Activated CD4-positive, alpha-beta T cell treated with anti-CD3 and anti-CD28 coated beads, Interleukin-2, Interleukin-4, amounts not matched to agents 100 ng/mL and 50 ng/mL, durations not matched to agents 16 hours and 8 hours (primary cell): ENCODE measurements at places on chromosomes 11 and 22.
A peak's percentile ranks its signal among the peaks of the same experiment; 100 is the strongest.

- no peak for DNase-seq
Observed at GRCh38 chr11:100978442-100978841, 151.2 kb downstream of the PGR start.

- DNase-seq: no peak
Observed at GRCh38 chr11:75105462-75105925, 8.8 kb upstream of the OR2AT4 start.

DNA sequence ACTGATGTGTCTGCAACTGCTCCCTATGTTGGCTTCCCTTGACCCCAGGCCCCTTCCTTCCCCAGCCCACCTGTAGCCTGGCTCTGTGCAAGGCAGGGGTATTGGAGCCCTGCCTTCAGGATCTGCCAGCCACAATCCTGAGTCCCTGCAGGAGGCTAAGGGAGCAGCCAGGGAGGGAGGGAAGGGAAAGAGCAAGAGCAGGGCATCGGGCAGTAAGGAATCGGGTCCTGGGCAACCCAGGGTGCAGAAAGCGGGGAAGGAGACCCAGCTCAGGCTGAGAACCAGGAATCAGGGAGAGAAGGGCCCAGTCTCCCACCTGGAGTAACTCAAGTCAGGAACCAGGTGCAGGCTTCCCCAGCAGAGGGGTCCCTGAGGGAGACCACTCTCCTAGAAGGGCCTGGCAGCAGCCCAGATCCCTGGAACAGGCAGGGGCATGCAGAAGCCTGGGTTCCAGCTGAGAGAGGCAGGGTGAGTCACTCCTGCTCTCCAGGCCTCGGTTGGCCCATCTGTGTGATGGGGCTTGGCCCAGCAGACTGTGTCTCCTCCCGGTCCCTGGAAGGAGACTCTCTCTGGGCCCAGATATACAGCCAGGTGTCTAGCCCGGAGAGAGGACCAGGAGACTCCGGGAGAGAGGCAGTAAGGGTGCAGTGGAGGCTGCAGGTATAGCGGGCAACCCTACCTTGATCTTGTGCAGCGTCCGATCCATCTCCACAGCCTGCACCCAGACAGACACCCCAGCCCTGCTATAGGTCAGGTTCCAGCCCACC is 13.4 kb downstream of the STARD10 start:
- no peak for DNase-seq

GRCh38 chr11:19284881-19285280 is 44.1 kb upstream of the E2F8 start:
- DNase-seq: no peak

DNA sequence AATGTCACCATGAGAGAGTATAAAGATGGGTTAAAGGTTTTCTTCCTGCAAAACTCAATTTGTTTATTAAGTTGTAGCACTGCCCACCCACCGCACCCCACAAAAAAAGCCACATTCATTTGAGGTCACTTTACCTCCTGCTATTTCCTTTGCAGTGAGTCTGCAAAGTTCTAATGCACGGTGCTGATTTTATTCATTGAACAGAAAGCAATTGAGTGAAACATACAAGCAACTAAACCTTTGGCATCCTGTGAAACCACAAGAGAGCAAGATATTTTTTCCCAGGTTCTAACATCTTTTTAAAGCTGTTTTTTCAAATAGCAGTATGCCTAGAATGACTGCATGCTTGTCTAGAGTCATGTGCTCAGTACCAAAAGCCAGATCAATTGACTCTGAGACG is 39.0 kb downstream of the RRAS2 start:
- DNase-seq: peak; percentile 67

GRCh38 chr11:134050541-134051383 is 18.1 kb upstream of the JAM3 start:
- DNase-seq: peak; percentile 72

GRCh38 chr11:122343210-122343609 is 227.2 kb upstream of the BLID start:
- DNase-seq: no peak

- no peak for DNase-seq
Observed at GRCh38 chr22:48889209-48889830, 938.4 kb downstream of the BRD1 start.

DNA sequence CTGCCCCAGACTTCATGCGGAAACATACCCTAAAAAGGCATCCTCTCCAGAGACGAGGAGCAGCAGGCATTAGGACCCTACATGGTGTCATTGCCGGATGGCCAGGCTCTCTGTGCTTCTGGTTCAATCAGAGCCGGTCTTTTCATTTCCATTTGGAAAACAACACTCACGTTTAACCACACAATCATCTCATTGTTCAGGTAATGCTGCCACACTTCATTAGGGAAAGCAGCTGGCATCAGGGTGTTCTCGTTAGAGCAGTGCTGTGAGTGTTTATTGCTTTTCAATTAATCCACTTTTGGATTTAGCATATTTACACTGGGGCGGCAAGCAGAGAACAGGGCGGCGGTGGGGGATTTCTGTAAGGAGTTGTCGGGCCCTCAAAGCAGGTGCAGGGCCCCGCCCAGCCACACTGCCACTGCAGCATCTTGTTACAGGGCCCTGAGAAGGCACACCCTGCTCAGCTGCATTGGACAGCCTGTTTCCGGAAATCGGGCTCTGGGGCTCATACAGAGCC is 338.6 kb downstream of the SHANK2 start:
- no peak for DNase-seq

- DNase-seq: no peak
Observed at GRCh38 chr11:106327134-106327533, 249.7 kb downstream of the AASDHPPT start.

- DNase-seq: no peak
Observed at GRCh38 chr22:37263966-37264887, 18.1 kb upstream of the CYTH4 start.

- DNase-seq: peak; percentile 57
Observed at GRCh38 chr11:63537293-63538101, 889 bp downstream of the PLAAT4 start.

GRCh38 chr22:29831958-29832357 is 6.1 kb downstream of the ASCC2 start:
- no peak for DNase-seq

- DNase-seq: no peak
Observed at GRCh38 chr11:2201542-2201941, 29.9 kb upstream of the TH start.

DNA sequence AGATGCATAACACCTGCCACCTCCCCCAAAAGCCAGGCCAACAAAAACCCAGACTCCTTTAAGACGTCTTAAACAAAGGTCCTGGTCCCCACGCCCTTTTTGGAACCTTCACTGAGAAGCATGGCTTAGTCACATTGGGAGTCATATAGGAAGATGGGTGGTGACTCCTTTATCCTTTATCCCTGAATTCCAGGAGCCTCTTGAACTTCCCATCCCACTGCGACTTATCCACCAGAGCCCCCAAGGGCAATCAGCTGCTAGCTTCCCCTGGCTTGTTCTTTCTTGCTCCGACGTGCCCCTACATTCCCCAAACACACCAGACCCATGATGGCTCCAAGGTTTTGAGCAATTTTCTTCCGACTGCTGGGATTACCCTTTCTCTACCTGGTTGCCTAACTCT is 567.0 kb upstream of the CADM1 start:
- no peak for DNase-seq

DNA sequence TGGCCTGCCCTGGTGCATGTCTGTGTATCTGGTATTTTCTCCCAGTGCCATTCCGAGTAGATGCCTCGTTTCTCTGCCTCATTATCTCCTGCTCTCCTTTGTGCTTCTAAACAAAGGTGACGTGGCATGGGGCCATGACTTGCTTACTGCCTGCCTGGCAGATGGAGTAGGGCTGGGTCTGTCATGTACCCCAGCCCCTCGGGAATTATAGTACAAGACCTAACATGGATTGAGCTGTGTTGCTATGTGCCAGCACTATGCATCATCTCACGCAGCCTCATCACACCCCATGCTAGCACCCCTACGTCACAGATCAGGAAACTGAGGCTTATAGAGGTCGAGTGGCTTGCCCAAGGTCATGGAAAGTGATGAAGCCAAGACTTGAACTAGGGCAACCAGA is 88.1 kb downstream of the GALNT18 start:
- DNase-seq: no peak

- peak; percentile 19 for DNase-seq
Observed at GRCh38 chr22:17366830-17367229, 2.4 kb upstream of the CECR2 start.

DNA sequence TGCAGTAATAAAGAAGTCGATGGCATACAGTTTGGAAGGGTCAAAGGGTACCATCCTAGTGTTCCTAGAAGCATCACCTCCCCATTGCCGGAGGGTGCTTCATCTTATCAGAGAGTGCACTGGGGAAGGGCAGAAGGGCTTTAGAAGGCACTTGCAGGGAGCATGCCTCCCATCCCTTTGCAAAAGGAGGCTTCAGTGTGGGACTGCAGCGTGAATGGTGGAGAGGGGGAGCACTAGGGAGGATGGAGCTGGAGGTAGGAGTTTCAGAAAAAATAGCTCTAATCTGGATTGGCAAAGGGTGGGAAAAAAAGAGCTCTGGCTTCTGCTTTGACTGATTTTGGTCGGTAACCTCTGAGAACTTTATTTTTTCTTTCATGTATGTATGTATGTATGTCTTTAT is 5.0 kb downstream of the NTM start:
- DNase-seq: no peak

- DNase-seq: no peak
Observed at GRCh38 chr11:28836285-28837081, 728.3 kb downstream of the METTL15 start.

DNA sequence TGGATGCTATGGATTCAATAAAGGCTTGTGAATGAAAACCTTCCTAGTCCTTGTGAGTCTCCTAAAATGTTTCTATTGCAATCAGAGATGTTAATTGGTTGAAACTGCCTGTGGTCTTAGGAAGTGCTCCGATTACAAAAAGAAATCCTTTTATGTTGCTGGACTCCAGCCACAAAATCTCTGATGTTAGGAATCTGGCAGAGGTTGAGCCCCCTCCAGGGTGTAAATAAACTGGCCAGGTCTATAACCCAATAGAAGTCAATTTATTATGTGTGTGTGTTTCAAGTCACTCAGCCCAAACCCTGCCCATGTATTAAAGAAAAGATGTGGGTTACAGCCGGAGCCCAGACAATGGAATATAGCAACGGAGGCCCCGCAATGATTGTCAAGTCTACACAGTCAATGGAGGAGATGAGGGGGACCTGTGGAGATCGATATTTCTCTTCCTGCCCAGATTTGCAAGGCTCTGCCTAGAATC is 218.1 kb upstream of the SORL1-AS1 start:
- no peak for DNase-seq

DNA sequence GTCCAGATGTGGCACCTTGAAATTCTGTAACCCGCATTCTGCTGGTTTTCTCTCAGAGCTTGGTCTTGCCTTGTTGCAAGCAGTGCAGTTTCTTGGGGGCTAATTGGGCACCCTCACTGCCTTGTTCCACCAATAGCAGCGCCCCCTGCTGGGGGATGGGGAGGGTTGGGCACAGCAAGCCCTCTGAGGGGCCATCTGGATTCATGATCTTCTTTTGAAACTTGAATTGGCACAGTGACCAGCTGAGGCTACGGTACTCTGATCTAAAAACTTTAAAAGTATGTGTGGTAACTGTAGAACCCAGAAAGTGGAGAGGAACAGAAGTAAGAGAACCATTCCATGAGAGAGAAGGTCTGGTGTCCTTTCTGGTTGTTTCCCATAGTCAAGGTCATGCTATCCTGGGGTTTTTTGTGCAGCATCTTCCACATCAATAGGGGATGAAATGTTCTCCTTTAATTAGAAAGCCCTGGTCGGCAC is 64.2 kb downstream of the MED15 start:
- DNase-seq: peak; percentile 55

DNA sequence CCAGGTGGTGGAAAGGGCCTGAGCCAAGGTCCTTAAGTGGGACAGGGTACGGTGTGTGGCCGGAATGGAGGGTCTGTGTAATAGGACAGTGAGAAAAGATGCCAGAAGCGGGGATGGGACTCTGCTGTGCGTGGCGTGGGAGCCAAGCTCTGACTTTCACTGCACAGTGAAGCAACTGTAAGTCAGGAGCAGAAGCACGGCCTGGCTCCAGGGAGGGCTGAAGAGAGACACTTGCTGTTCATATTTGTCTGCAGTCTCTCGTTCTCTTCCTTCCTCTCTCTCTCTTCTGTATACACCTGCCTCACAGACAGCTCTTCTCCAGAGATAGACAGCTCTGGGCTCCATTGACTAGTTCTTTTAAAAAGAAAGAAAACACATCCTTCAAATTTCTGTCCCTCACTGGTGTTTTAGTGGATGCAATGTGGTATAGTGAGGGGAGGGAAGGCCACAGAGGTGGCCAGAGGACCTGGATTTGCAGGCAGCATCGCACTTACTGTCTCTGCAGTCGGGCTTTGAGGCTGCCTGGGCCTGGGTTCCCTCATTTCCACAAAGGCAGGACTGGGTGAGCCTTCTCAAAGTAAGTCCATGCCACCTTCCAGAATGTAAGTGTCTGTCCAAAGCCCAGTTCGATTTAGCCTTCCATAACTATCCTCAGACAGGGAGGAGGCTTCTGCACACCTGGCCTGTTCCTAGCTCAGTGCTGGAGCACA is 2.1 kb downstream of the IL17RA start:
- DNase-seq: no peak

DNA sequence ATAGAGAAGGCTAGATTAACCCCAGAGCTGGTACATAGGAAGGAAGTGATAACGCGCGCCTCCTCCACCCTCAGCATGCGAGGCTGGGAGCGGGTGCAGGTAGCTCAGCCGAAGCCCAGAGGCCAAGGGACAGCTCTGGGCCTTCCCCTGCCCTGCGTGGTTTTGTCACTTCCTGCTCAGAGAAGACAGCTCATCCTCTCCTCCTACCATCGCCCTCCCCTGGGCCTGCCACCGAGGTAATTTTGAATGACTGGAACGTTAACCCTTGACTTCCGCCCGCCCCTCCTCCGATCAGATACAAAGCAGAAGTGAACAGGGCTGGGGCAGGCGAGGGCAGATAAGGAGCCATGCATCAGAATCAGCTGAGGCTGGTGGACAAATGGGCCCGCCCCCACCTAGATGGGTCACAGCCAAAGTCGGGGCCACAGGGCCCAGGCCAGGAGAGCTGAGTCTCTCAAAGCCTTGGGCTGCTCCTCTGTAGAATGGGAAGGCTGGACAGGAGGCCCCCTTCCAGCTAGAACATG is 1.6 kb downstream of the RAC2 start:
- DNase-seq: peak; percentile 97

GRCh38 chr11:130606781-130607511 is 158.5 kb downstream of the ADAMTS15 start:
- DNase-seq: no peak

DNA sequence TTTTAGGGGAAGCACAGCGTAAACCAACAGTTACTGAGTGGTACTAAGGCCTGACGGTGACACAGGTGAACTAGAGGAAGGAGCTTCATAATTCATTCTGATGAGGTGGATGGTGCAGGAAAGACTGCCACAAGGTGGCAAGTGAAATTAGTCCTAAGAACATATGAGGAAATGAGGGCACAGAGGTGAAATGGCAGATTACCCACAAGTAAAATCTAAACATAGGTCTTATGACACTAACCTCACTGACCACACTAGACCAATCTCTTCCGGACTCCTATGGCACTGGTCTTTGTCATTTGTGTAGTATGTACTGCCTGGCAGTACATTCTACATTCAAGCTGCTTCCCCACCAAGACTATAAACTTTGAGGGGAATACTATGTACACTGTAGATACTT is 20.2 kb downstream of the GAB2 start:
- DNase-seq: peak; percentile 60

- DNase-seq: no peak
Observed at GRCh38 chr11:40445391-40445790, 1014.1 kb downstream of the LRRC4C start.
